ENCODE measurements at places on chromosomes 6 and 20.

DNA sequence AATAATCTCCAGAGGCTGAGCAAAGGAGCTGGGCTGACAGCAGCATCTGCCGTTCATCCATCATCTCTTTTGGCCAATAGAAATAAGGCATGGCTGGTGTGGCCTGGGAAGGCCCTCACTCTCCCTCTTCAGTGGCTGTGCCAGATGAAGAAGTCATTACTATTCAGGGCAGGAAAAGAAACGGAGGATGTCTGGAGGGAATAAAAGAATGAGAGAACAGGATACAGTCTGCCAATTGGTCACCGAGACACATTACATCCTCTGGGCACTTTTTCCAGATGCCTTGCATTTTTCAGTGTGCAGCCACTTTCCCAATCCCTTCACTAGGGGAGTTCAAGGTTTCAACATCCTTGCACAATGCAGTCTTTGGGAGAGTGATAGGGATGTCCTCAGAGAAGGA is 32.2 kb upstream of the VGLL2 start:
- no peak for DNase-seq

DNA sequence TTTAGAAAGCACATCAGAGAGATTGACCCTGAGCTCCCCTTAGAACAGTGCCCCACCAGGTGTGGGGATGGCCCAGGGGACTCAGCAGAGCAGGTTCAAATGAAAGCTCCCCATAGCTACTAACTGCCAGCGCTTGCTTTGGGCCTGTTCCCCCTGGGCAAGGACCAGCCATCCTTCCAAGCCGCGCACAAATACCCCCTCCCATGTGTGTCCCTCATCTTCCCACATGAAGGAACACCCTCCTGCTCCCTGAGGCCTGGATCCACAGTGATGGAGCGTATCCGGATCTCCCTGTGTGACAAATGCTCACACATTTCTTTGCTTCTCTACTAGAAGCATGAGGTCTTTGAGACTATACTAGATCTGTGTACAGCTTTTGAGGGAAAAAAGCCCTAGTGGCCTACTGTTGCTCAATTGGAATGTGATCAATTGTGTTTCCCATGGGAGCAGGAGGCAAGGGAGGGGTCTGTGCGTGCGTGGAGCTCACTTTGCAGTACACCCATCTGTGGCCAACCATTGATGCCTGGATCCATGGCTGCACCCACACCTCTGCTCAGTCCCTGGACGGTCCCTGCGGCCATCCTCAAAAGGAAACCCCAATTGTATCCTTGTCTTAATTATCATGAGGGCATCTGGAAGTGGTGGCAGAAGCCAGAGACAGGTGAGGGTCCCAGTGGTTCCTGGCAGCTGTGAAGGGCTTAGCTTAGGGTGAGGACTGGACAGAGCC is 1.4 kb upstream of the RAET1G start:
- no peak for DNase-seq

GRCh38 chr20:55947701-55948100 is 57.6 kb downstream of the CBLN4 start:
- DNase-seq: no peak

GRCh38 chr20:56343861-56344381 is 14.9 kb upstream of the FAM210B start:
- peak; percentile 49 for DNase-seq

- peak; percentile 52 for DNase-seq
These were observed 28.1 kb downstream of the RIPOR3 start for GRCh38 chr20:50663095-50663821.

DNA sequence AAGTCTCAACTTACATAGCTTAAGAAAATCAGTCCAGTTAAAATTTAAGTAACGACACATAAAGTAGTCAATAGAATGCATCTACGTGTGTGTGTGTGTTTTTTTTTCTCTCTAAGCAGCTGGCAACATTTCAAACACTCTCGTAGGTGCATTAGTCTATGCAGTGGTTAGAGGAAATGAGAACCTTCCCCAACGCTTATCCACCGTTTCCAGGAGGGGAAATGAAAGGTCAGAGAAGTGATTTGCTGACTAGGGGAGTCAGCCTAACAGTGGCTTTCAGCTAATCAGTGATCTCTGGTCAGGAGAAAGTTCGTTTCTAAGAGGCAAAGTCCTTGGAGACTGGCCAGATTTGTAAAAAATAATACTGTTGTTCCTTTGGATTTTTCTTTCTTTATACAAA is 806.6 kb downstream of the C6orf118 start:
- DNase-seq: no peak

GRCh38 chr6:56932910-56933477 is 21.9 kb upstream of the BEND6 start:
- no peak for DNase-seq

- no peak for DNase-seq
These were observed 18.0 kb downstream of the KHDC1L start for GRCh38 chr6:73207221-73207837.

GRCh38 chr20:56634735-56635385 is 5.8 kb downstream of the TFAP2C start:
- no peak for DNase-seq

DNA sequence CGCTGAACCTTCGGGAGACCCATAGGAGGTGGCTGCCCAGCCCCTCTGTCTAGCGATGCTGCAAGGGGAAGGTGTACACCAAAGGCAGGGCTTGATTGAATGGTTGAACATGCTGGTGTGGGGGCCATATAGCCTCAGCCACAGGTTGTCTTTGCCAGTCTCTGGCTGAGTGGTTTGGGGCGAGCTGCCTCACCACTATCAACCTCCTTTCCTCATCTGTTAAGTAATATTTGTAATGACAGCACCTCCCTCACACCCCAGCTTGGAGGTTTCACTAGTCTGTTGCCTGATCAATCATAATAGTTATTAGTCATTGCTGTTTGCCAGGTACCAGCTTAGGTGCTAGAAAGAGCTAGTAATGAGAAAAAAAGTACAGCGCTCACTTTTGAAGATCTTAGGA is 11.8 kb upstream of the ZNF831 start:
- no peak for DNase-seq

DNA sequence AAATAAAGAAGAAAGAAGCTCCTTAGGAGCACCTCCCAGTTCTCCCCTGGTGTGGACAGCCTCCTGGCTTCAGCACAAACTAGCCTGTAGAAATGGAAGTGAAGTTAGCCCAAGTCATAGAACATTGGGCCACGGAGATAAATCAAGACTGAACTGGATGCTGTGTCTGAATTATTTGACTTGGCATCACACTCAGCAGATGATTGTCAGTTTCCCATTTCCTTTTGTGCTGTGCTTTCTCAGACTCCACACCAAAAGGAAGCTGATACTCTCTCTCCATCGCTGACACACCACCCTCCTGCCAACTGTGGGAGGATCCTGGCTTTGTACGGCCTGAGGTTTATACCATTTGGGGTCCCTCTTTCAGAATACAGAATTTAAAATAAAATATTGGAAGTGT is 209.8 kb downstream of the TFAP2A start:
- no peak for DNase-seq

- DNase-seq: no peak
These were observed 11.3 kb downstream of the CARMIL1 start for GRCh38 chr6:25290306-25291060.

GRCh38 chr20:56422076-56422823 is 10.2 kb downstream of the CASS4 start:
- DNase-seq: no peak

GRCh38 chr6:157436219-157436943 is 55.4 kb downstream of the ZDHHC14 start:
- no peak for DNase-seq

- no peak for DNase-seq
These were observed 193.4 kb downstream of the SYNDIG1 start for GRCh38 chr20:24662752-24663365.

GRCh38 chr6:116405138-116405537 is 34.4 kb downstream of the DSE start:
- DNase-seq: no peak

- DNase-seq: no peak
These were observed 53.7 kb downstream of the SH3BGRL2 start for GRCh38 chr6:79684876-79685275.

DNA sequence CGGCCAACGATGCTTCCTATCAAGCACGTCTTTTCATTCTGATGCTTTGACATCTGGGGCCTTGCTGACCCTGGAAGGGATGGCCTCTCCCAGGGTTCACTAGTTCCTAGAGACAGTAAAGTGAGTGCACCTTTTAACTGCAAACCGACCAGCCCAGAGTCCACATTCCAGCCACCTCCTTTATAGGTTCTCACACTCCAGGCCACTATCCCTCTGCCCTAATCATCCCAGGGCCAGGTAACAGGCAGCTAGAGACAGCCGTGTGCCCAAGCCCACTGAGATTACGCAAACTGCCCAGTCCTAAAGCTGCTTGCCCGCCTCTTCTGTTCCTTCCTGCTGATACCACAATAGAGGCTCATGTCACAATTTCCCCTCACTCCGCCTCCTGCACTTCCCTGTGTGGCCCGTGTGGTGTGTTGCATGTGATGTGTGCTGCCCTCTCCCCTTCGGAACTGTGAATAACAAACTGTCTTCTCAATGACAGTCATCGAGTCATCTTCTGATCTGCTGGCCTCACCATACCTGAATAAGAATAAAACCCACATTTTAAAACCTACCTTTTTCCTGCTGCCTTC is 123.7 kb upstream of the EXOC2 start:
- DNase-seq: no peak

DNA sequence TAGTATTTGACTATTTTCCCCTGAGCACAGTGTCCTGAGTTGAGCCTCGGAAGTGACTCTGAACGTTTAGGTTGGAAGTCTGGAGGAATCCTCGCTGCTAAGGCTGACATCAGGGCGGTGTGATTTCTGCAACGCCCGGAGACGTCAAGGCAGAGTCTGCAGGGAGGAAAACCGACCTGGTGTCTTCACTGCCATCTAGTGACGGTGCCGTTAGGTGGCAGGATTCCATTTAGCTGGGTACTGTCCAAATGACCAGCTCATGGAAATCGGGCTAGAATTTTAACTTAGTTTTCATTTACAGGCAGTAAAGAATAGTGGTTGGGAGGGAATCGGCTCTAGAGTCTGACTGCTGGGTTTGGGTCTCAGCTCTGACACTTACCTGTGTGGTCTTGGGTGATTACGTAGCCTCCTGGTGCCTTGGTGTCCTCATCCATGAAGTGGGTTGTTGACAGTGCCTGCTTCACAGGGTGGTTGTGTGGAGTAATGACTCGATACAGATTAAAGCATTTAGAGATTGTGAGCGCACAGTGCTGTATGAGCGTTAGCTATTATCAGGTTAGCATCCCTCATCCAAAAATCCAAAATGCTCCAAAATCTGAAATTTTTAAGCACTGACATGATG is 35.0 kb downstream of the FOXF2 start:
- no peak for DNase-seq

DNA sequence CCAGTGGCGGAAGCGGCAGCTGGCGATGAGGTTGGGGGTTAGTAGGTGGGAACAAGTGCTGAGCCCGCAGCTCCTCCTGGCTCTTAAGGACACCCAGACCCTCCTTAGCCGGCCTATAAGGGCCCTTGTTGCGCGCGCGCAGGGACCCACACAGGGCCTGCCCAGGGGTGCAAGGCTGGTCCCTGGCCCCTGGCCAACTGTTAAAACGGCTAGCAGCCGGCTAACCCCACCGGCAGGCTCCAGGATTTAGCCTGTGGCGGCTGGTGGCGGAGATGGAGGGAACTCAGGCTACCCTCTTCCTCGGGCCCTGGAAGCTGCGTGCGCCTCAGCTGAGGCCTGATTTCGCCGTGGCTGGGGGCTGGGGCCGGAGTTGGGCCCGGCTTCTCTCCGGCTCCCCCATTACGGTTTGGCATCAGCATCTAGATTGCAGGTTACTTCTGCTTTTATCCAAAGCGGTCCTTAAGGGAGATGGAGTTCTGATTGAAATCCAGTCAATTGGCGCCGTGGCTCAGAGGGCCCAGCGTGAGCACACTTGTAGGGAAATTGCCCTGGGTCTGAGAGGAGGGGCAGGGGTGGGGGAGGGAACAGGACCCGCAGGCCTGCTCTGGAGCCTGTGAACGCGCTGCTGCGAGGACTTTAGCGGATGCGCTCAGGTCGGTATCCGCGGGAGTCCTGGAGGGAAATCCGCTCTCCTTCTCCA is 36.9 kb upstream of the CCDC167 start:
- no peak for DNase-seq

- DNase-seq: peak; percentile 15
These were observed 754 bp downstream of the YWHAB start for GRCh38 chr20:44886266-44886651.

DNA sequence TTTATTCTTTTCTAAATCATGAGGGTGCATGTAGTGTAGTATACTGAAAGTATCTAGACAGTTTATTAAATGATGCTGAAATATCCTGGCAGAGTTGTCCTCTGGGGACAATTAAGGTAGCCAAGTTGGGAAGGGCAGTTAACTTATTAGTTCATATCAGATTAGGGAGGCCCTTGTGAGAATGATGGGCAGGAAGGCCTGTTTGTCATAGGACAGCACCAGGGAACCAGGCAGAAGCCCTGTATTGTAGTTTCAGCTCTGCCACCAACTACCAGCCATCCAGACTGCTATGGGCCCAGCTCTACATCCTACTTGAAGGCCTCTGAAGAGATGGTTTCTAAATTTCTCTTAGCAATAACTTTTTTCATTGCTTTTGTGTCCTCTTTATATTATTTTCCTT is 4.0 kb downstream of the MYLIP start:
- peak; percentile 66 for DNase-seq

DNA sequence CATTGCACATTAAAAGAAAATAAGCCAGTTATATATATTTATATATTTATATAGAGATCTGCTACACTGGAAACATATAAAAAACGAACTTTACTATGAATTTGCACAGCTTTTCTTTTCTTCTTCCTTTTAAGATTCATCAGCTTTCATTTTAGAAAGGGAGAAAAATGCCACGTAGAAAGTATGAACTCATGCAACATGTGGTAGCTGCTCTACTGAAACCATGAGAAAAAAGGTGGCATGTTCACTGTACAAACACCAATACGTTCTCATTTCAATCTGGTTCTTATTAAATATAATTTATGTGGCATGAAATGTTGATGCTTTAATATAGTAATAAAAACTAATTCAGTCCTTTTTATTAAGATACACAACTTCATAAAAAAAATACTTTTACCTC is 68.8 kb upstream of the THEMIS start:
- no peak for DNase-seq

DNA sequence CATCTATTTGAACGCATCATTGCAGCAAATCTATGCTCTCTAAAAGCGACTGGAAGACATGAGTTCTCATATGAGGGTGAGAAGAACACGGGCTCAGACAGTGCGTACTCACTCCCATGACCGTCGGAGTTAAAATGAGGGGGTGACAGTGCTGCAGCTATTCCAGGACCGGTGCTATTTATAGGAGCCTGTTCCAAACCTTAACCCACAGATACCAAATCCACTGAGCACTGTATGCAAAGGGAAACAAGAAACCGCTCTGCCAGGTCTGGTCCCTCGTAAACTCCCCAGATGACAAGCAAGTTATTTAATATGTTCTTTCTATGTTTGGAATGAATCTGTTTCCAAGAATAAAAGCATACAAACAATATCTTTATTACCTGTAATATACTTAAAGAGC is 22.9 kb downstream of the PPP1R3G start:
- DNase-seq: no peak

DNA sequence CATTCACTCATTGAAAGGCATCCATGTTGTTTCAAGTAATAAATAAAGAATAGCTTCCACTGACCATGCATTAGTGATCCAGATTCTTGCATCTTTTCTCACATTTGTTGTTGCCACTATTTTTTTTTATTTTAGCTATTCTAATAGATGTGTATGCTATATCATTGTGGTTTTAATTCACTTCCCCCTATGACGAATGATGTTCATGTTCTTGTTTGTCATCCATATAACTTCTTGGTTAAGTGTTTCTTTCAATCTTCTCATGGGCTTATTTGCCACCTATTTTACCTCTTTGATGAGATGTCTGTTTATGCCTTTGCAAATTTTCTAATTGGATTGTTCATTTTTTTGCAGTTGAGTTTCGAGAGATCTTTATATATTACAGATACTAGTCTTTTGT is 681.2 kb downstream of the HDGFL1 start:
- no peak for DNase-seq
